Esophagus muscularis mucosa (tissue), 4 donors: ENCODE measurements at places on chromosomes 12 and 14. TPM values are rescaled to one million over a fixed set of nuclear protein-coding genes. Genes with fewer than 3 reads are reported as not detected.

Gene CSRNP2
- total RNA-seq: 28.5 TPM

Gene JDP2
- total RNA-seq: 88.0 TPM

Gene SPTB
- 1.8 TPM for total RNA-seq

Gene DTX1
- 6.1 TPM for total RNA-seq

Gene POTEG
- not detected for total RNA-seq

DNA sequence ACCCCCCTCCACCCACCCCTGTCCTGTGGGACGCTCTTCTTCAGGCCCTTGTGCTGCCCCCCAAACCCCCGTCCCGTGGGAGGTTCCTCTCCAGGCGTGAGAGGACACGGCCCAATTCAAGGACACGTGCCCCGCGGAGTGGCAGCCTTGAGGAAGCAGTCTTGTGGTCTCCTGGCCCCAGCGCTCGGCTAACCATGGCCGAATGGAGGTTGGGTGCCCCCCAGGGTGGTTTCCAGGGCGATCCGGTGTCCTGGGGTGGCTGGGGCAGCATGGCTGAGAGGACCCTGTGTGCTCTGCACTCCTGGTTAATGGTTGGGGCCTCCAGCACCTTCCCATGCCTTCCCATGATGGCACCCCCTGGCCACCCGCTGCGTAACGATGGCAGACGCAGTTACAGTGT is 53.6 kb downstream of the LRCOL1 start:
- DNase-seq: no peak

GRCh38 chr12:58161773-58162172 is 220.4 kb downstream of the ATP23 start:
- DNase-seq: no peak

- DNase-seq: no peak
Measured at GRCh38 chr12:124380796-124381455, 86.0 kb downstream of the RFLNA start.

DNA sequence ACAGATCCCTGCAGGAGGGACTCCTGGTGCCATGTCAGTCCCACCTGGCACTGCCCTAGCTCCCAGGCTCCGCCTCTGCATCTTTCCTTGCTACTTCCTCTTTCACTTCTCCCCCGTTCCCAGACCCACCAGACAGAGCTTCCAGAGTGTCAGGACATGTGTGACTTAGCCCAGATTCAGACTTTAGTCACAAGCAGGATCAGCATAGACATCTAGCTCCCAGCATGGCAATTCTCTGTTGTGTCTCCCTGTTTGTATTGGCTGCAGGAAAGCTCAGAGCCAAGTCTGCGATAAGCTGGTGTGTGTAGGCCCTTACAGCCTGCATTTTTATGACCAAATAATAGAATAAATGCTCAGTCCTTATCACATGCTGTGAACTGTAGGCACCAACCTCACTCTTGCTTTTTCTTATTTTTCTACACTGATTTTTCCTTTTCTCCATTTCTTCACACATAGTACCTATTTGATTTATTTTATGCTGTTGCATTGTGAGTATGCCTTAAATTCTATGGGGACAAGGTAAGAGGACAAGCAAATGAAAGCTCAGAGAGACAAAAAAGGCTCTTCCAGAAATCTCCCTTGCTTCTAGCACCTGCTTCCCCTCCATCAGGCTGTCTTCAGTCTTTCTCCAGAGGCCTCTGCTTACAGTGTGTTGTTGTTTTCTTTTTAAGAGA is 5.9 kb downstream of the DHRS2 start:
- no peak for DNase-seq

DNA sequence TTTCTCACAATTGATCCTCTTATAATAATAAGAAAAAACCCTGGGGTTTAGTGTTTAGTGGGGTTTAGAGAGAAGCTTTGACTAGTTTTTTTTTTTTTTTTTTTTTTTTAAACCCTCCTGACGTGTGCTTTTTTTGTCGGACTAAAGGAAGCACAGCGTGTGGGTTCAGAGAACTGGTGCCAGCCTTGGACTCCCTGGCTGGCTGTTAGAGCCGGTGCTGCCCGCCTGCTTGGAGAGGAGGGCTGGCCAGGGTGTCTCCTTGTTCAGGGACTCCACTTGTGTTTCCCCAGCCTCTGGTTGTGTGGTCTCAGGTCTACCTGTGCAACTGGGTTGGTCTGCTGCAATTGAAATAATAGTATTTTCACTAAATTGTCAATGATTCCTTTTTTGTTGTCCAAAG is 54.1 kb upstream of the ASPG start:
- DNase-seq: no peak

- DNase-seq: no peak
Measured at GRCh38 chr12:69388371-69388770, 28.8 kb downstream of the YEATS4 start.

- no peak for DNase-seq
Measured at GRCh38 chr14:70213721-70214282, 25.1 kb upstream of the SLC8A3 start.

DNA sequence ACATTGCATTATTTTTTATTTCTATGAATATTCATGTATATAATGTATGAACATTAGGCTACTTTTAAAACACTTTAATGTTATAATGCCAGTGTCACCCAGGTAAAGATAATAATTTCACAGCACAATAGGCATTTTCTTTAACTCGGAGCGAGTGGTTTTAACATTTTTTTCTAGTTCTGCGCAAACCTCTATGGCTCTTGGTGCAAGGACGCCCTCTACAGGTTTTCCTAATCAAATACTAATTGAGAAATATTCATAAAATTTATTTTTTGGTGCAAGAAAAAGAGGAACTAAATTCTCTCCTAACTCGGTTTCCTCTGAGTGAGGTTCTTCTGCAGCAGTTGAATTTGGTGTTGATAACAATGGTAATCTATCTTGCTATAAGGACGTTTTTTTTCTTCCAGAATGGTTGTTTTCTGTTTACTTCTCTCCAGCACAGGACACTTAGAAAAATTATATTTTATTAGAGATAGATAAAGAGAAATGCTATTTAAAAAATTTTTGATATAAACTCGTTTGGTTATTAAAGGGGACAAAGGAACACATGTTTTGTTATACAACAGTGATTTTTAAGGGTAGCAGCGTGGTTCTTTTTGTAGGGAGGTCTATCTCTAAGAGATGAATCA is 2.4 kb upstream of the WIF1 start:
- DNase-seq: no peak

- no peak for DNase-seq
Measured at GRCh38 chr12:53513712-53514410, 6.6 kb upstream of the NPFF start.

DNA sequence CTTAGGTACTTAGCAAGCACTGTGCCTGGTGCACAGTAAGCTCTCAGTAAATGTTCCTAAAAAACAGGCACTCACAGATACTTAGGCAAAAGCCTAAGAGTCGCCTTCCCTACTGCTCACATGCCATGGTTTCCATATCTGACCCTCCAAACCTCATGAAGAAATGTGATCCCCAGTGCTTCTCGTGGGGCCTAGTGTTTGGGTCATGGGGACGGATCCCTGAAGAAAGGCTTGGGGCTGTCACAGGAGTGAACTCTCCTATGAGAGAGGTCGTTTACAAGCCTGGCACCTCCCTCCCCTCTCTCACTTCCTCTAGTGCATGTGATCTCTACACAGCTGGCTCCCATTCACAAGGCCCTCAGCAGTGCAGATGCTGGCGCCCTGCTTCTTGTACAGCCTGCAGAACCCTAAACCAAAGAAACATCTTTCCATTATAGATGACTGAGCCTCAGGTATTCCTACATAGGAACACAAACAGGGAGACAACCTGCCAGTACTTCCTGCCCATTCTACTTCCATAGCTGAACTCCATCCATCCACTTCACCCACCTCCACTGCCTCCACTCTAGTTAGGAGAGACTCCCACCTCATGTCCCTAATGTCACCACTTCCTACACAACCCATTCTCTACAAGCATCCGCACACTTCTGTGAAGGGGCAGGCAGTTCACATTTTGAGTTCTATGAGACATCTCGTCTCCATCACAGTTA is 2.9 kb downstream of the SLC15A4 start:
- DNase-seq: no peak

- DNase-seq: no peak
Measured at GRCh38 chr14:58629281-58629680, 8.5 kb upstream of the DACT1 start.

DNA sequence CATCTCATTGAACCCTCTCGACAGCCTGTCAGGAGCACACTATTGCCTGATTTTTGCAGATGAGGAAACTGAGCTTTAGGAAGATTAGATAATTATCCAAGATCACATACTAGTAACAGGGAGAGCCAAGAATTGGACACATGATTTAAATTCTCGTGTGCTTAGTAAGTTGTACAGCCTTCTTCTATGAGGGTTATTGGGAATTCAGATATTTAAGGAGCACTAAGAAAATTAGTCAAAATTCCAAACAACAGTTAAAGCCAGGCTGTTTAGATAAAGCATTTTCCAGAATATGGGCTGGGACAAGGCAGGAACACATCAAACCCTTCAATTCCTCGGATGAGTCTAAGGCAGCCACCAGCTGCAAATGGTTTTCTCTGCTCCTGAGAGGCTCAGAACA is 148.8 kb downstream of the TMEM30B start:
- no peak for DNase-seq

GRCh38 chr14:38189930-38190726 is 17.6 kb upstream of the SSTR1 start:
- DNase-seq: no peak

GRCh38 chr12:125376422-125376821 is 311.2 kb downstream of the AACS start:
- DNase-seq: no peak
